Sciatic nerve (tissue), 2 donors: ENCODE measurements at places on chromosomes 3 and 15.

DNA sequence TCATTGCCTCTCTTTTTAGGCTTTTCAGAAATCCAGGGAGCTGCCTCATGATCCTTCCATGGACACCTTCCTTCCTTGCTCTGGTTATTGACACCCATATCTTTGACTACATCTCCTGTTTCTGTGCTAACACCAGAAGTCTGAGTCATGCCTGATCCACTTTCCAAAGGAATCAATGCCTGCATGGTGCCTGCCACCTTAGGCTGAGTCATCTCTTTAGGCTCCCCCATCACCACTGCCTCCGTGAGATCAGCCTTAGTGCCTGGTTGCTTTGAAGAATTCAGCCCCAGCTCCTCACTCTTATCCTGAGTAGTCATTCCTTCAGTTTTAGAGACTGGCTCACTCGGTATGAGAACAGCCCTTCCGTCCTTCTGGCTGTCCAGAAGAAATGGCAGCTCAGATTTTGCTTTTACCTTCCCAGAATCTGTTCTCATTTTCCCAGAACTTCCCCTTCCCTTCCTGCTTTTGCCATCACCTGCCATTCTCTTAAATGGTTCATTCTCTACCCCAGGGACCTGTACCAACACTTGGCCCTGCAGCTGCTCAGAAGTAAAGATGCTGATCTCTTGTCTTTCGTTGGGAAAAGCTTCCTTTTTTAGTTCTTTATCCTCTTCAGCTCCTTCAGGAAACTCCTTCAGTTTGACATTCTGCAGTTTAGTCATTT is 105.3 kb downstream of the MAP4 start:
- DNase-seq: no peak

DNA sequence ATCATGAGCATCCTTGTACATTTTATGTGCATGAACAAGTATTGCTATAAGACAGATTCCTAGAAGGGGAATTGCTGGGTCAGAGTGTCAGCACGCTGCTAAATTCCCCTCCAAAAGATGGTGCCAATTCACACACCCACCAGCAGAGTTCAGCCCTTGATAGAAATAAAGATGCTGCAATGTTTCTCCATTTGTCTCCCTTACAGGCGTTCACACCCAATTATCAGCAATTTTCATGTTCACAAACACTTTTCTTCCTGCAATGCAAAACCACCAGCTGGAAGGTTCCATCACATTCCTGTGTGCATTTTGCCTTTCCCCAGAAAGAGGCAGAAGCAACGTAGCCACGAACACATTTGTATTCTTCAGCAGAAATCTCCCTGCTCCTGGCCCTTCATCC is 3.3 kb upstream of the TAMM41 start:
- DNase-seq: no peak

- DNase-seq: no peak
Observed at GRCh38 chr3:165837058-165837525, at the start of gene BCHE. TSS of gene BCHE (minus strand) at chr3:165837423. CDS start at chr3:165831033, 6,390 bp downstream.

GRCh38 chr3:50136714-50137405 is 18.3 kb upstream of the SEMA3F start:
- DNase-seq: no peak

GRCh38 chr3:138070006-138070405 is 45.4 kb downstream of the DZIP1L start:
- no peak for DNase-seq

DNA sequence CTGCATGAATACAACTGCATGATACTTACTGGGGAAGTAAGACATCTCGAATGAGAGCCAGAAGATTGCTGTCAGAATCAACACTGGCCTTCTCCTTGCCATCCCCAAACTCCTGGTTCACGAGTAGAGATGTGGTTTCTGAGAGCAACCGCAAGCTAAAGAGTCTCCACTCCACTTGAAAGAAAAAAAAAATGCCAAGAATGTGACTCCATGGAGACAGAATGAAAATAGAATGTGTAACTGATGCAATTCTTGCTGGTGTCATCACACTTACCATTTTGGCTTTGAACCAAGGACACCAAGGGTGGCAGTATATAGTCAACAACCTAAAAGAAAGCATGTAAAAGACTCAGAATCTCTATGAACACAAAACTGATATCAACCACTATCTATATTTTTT is 280.4 kb downstream of the ULK4 start:
- DNase-seq: no peak

GRCh38 chr3:187011915-187012314 is 81.6 kb downstream of the ST6GAL1 start:
- peak; percentile 49 for DNase-seq

DNA sequence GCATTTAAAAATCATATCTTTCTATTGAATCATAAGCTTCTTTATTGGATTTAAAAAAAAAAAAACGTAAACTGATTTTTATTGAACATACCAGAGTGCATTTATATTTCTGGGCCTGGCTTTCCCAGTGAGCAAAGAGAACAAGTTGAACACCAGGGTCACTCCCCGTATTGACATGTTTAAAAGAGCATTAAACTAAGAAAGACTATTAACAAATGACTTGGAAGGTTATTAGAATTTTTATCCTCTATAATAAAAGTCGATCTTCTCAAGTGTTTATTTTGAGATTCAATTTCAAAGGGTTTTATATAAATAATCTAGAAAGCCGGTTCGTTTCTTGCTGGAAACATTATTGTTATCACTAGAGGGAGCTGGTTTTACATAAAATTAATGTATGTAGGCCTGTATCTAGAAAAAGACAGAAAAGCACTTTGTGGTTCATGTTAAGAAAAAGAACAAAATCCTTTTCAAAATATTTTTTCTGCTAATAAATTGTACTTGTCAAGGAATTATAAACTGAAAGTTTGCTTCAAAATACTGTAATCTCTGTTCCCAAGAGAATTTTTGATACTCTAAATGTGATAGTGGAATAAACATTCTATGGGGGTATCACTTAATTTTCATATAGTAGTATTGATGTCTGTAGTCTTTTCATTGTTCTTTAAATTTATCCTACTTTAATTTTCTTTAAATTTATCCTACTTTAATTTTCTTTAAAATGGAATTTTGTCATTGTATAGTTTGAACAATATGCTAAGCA is 321.8 kb upstream of the MME start:
- DNase-seq: no peak

GRCh38 chr15:67110361-67110781 is 45.0 kb downstream of the SMAD3 start:
- no peak for DNase-seq

DNA sequence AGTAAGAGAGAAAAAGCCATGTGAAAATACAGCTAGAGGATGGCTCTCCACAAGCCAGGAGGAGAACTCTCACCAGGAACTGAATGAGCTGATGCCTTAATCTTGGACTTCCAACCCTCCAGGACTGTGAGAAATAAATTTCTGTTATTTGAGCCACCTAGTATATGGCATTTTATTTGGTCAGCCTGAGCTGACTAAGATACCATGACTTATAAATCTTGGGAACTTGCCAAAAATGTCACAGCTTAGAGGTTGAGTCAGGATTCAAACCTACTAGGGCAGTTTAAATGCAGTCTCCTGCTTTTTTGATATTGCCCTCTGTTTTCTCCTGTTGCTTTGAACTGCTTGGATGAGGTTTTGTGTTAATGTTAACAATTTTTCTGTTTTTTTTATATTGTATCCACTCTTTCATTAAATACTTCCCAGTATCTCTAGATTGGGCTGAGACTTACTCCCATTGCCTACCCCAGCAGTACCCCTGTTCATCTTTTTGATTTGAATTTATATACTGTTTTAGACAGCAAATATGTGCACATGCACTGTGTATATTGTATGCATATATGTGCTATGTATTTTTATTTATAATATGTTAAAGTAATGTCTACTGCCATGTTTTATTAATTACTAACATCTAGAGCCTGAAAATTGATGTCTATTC is 1223.2 kb downstream of the OTOL1 start:
- DNase-seq: no peak

DNA sequence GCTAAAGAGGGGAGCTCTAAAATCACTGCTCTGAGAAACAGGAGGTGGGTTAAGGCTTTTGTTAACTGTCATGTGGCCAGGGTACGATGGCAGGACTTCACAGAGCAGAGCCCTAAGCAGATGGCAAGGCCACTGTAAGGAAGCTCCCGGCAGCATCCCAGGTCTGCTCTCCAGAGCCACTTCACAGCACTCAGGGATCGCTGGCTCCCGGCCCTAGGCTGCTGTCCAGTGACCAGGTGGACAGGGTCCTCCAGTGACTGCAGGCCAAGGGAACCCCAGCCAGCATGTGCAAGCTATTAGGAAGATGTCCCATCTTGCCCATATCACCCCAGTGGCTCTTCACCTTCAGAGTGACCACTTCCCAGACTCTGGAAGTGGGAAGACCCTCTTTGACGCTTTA is 10.4 kb downstream of the TMEM41A start:
- no peak for DNase-seq

DNA sequence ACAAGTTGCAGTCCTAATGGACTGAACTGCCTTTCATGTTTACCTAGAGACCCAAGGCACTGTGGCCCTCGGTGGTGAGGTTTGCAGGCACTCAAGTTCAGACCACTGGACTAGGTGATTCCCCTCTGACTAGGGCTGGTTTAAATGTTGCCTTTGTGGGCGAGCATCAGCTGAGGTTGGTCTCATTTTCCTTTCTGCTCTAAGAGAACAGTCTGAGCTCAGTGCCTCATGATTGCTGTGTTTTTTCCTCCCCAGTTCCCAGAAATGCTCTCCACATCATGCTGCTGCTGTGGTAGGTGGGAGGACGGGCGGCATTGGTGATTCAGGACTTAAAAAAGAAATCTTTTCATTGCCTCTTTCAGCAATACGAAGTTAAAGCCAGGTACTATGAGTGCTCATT is 237.2 kb downstream of the MBNL1 start:
- no peak for DNase-seq

DNA sequence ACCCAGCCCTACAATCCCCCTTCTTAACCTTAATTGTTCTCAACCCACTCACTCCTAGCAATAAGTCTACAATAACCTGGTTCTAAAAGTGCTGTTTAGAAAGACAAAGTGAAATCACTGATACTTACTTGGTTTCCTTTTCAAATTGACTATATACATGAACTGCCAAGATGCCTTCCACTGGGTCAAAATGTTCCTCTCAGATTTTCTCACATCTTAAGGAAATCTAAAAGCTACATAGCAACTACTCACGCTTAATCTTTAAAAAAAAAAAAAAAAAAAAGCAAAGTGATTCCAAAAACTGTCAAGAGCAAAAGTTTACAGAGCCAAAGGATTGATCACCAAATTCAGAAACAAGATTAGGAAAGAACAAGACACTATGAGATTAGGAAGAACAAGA is 68.7 kb upstream of the MAP4 start:
- no peak for DNase-seq

GRCh38 chr3:78249294-78249693 is 1209.4 kb downstream of the ROBO2 start:
- no peak for DNase-seq

DNA sequence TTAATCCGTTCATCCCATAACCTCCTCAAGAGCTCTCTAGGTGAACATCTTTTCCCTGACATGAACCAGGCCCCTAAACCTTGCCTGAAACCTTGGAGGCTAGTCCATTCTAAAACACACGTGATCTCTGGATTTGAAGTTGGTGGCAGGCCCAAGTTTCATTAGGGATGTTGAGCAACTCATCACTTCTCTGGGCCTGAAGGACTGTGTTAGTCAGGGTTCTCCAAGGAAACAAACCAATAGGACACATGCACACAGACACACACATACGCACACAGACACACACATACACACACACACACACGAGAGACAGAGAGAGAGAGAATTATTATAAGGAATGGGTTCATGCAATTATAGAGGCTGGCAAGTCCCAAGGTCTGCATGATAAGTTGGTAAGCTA is 31.9 kb downstream of the ACAN start:
- DNase-seq: no peak

DNA sequence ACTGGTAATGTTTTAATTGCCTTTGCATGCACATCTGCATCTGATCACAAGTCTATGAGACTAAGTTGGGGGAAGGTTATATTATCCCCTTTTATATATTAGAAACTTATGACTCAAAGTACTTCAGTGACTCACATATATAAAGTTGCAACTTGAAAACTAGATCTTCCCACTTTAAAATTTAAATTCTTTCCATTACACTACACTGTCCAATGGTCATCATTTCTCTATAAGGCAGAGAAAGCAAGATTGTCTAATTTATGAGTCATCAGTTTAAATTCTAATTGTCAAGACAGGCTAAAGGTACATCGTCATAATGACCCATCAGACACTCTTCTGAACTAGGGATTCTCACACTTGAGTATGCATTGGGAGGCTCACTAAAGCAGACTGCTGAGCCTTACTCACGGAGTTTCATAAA is 37.9 kb downstream of the CPA3 start:
- no peak for DNase-seq

GRCh38 chr15:69860921-69861320 is 236.8 kb downstream of the TLE3 start:
- DNase-seq: no peak

GRCh38 chr3:18245721-18246120 is 179.4 kb downstream of the SATB1 start:
- no peak for DNase-seq

DNA sequence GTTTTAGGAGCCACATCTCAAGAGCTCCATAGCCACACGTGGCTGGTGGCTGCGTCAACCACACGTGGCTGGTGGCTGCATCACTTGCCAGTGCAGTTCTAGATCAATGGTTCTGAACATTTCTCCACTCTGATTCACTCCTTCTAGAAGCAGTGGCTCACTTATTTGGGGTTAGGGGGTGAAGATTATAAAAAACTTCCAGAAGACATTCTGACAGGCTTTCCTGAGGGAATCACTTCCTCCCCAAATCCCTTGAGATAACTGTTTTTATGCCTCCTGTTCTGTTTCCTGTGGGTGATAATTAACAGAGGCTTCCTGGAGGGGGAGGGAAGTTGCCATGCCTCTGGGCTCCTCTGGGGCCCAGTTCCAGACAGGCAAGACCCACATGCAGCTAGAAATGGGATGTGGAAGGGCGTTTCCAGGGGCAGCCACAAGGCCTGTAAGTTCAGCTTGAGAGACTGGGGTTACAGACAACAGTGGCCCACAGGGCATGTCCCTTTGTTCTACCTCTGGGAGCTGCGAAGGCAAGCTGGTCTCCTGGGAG is 23.6 kb downstream of the HEG1 start:
- no peak for DNase-seq

GRCh38 chr15:34070003-34070402 is 31.0 kb upstream of the AVEN start:
- no peak for DNase-seq

- DNase-seq: no peak
Observed at GRCh38 chr3:57992452-57993213, 15.6 kb upstream of the FLNB start.

GRCh38 chr3:111732252-111732879 is 126.7 kb upstream of the PHLDB2 start:
- no peak for DNase-seq

- no peak for DNase-seq
Observed at GRCh38 chr3:142117056-142117851, 32.1 kb downstream of the TFDP2 start.

- DNase-seq: no peak
Observed at GRCh38 chr3:152318512-152318911, 49.8 kb downstream of the MBNL1 start.
